ENCODE measurements at places on chromosomes 2 and 18.

DNA sequence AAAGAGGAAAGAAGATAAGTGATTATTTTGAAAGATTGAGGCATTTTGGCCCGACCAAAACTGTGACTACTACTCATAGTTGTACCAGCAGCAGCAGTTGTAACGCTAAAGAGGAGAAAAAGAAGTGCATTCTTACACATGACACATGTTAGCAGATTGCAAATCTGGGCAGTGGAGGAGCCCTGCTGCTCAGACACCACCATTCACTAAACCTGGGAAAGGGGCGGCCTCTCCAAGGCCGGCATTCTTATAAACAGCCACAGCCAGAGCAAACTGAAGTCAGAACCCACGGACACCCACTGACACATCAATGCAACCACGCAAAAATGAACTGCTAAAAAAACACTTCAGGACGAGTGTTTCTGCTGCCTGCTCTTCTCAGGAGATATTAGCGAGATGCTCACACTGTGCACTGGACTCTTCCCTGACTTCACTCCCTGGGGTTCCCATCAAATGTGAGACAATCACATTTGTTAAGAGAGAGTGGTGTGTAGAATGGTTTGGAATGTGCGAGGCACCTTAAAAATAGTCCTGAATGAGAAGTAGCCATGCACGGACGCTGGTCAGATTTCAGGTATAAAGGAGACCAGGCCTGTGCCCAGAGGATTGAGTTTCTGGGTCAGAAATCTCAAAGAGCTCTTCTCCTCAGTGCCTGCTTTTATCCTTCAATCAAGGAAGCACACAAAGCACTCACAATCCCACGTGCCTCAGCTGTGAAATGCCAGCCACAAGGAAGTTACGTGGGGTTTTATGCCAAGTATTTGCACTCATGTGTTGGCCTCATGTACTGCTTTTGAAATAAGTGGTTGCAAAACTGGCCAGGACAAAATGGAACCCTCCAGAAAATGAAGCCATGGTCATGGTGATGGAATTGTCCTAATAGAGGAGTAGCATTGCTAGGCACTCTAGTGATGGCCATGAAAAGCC is 83.4 kb downstream of the MTCL1 start:
- no peak for DNase-seq

DNA sequence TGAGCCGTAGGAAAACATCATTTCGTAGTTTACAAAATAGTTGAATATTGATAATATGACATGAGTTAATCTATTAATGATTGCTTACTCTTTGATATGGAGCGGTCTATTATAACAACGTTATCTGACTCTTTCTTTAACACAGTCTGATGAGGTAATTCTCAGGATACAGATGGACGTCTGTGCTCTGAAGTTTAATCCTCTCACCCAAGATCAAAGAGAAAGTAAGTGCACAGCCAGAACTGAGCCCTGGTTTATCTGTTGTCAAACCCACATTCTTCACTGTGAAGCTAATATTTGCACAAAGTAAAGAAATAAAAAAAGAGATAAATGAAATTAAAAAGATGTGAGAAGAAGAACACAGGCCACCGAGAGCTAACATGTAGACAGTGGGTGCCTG is 190.9 kb upstream of the COPS8 start:
- no peak for DNase-seq

GRCh38 chr2:148989882-148990493 is 48.5 kb upstream of the LYPD6B start:
- DNase-seq, result peak; percentile 86

- DNase-seq, result no peak
Measured at GRCh38 chr2:24613154-24613814, 122.2 kb downstream of the NCOA1 start.

DNA sequence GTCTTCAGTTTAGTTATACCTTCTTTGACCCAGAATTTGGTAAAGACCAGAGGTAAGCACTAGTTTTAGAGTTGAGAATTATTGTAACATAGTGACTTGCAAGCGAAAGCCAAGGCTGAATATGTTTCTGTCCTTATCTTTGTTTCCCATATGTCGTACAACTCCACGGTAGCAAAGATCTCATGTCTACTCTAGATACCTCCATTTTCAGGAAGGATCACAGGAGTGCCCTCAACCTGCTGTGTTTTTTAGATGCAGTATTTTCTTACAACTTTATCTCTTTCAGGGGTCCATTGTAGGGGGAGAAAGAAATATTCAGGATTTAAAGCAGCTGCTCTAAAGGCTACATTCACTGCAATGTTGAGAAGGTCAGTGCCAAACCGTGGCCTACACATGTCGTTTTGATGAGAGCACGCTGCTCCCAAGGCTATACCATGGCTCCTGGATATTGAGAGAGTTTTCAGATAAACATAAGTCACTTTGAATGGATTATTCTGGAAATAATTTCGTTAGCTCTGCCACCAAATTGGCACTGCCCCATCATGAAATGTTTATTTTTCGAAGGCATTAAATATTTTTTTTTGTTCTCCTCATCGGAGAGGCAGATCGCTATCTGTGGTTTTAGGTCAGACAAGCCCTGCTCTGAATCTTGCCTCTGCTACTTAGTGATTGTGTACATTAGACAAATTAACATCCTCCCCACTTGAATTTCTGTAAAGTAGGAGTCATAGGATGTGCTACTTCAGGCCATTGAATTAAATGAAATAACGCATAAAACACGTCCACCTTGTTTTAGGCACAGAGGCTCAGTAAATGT is 2.1 kb downstream of the RHBDD1 start:
- DNase-seq, result no peak

DNA sequence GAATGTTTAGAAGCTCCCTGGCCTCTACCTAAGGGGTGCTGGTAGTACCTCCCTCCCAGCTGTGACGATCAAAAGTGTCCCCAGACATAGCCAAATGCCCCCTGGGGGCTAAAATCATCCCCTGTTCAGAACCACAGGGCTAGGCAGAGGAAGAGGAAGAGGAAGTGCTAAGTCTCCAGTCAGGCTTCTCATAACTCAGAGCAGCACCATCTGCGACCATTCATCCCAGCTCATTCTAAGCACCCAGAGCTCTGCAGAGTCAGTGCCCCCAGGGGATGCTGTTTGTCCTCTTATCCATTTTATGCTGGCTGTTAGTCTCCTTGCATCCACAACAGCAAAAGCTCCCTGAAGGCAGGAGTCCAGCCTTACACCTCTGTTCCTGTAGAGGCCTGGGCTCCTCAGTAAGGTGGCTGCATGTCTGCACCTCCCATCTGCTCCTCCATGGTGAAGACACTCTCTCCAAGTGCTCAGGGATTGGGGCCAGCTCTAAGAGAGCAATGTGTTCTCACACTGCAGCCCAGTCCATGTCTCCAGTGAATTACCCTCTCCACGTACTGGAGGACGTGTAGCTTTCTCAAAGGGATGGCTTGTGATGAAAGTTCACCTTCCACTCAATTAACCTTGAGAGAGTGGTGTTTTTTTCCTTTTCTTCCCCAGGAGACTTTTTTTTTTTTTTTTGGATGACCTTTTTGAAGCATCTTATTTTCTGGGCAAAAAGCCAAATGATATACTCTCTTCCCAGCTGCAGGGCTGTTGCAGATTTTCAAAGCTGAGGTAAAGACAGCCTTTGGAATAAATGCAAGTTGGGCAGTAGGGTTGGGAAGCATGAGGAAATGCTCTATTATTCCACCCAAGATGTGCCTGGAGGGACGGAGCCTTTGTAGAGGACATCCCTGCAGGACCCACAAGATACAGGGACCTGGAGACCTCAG is 158.9 kb upstream of the SLC14A2 start:
- no peak for DNase-seq

- DNase-seq, result no peak
Measured at GRCh38 chr2:201070948-201071478, 458 bp downstream of the HYCC2 start.
